ENCODE measurements at places on chromosomes 3 and 15. TPM values are rescaled to one million over a fixed set of nuclear protein-coding genes. Genes with fewer than 3 reads are reported as not detected.

Gene SNX22
- total RNA-seq = 0.17 TPM

Gene IL5RA
- total RNA-seq = not detected

Gene MOBP
- total RNA-seq = not detected

Gene LRTM1
- not detected for total RNA-seq

Gene LPCAT4
- 12.6 TPM for total RNA-seq

Gene ITPKA
- 9.7 TPM for total RNA-seq

Gene RNF7
- total RNA-seq = 46.9 TPM
